ENCODE measurements at places on chromosomes 16 and 17.
A peak's percentile ranks its signal among the peaks of the same experiment; 100 is the strongest.

GRCh38 chr17:1203111-1203966 lies 23.6 kb upstream of the ABR start:
- peak; percentile 66 for DNase-seq

GRCh38 chr17:30433514-30433913 lies 43.7 kb upstream of the GOSR1 start:
- DNase-seq: peak; percentile 85

- no peak for DNase-seq
These were observed 33.6 kb upstream of the XYLT2 start for GRCh38 chr17:50312308-50312707.

DNA sequence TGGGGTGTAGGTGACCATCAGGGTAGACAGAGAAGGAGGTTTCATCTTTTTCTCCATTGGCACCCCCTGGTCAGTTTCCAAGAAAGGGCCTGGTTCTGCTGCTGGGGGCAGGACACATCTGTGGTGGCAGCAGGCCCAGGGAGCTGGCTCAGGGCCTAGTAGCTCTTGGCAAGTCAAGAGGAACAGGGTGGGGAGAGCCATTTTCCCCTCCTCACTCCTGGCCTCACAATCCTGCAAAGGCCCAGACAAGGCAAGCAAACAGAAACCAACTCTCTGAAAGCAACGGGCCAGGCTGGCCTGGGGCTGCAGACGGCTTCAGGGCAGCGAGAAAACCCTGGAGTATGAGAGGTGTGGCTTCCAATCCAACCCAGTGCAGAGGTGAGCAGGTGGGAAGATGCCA lies 192.9 kb upstream of the DYNLRB2 start:
- peak; percentile 22 for DNase-seq

GRCh38 chr17:62705156-62705777 lies 77.8 kb downstream of the MRC2 start:
- no peak for DNase-seq

All from fibroblast of skin of scalp (primary cell).